ENCODE measurements at places on chromosomes 2 and 18.

DNA sequence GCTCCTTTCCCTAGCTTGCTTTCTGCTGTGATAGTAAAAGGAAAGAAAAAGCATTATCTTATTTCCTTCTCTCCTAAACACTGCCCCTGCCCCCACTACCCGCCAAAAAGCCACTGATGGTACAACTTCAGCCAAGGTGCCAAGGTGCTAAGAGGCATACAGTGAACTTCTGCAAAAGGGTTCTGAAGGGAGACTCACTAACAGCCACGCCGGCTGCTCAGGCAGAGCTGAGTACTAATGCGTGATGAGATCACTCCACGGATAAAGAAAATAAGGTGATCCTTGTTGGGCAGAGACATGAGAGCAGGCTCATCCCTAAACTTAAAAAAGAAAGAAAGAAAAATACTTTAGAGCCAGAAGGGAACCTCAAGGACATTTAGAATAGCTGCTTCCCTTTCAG lies 60.5 kb upstream of the PXDN start:
- DNase-seq = no peak

DNA sequence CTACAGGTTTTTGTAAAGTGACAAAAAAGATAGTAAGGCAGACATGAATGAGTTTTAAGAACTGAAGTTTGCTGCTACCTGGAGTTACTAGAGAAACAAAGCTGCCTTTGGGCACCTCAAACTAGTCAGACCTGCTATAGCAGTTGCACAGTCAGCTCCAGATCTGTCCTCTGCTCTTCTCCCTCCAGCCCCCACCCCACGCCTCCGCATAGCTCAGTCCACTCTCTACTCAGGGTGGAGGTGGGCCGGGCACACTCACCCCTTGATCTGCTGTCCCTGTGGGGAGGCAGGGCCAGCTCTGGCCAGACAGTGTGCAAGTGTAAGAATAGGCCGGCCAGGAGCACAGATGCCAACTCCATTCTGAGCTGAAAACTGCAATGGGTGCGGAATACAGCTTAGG lies 4.1 kb downstream of the SERTAD2 start:
- no peak for DNase-seq

GRCh38 chr18:32891130-32891529 lies 118.3 kb upstream of the KLHL14 start:
- DNase-seq = no peak

GRCh38 chr2:241279413-241279812 lies 36.1 kb downstream of the HDLBP start:
- DNase-seq = no peak

DNA sequence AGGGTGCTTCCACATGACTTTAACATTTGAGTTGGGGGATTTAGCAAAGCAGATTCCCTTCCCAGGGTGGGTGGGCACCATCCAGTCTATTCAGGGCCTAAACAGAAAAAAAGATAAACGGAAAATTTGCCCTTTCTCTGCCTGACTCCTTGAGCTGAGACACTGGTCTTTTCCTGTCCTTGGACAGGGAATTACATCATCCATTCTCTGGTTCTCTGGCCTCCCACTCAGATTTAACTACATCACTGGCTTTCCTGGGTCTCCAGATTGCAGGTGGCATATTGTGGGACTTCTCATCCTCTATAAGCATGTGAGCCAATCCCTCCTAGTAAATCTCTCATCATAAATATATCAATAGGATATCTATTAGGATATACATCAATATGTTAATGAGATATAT lies 25.8 kb downstream of the CAPN13 start:
- DNase-seq = no peak

GRCh38 chr2:159712143-159712928 lies at the start of gene MARCHF7:
MARCHF7 (plus strand) TSS chr2:159712506; CDS start chr2:159729023, 16,517 bp downstream.
- peak; percentile 99 for DNase-seq
